ENCODE measurements at places on chromosomes 7 and 10.

DNA sequence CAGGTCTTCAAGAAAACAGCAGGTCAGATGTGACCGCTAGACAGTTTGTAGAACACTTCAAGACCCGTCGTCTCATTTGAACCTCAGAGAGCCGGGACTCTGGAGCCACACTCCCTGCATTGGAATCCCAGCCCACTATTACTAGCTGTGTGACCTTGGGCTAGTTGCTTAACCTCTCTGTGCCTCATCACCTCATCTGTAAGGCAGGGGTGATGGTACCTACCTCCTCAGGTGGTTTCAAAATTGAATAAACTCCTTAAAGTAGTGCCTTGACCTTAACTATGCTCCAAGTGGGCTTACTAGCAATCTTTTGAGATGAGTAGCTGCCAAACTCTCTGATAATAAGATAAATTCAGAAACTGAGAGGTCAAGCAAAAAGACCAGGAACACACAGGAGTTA is 43.8 kb downstream of the OGDH start:
- DNase-seq, result no peak

GRCh38 chr10:48459270-48460150 is 145.4 kb downstream of the ARHGAP22 start:
- no peak for DNase-seq

- no peak for DNase-seq
These were observed 169.6 kb downstream of the C7orf25 start for GRCh38 chr7:42742318-42742717.

DNA sequence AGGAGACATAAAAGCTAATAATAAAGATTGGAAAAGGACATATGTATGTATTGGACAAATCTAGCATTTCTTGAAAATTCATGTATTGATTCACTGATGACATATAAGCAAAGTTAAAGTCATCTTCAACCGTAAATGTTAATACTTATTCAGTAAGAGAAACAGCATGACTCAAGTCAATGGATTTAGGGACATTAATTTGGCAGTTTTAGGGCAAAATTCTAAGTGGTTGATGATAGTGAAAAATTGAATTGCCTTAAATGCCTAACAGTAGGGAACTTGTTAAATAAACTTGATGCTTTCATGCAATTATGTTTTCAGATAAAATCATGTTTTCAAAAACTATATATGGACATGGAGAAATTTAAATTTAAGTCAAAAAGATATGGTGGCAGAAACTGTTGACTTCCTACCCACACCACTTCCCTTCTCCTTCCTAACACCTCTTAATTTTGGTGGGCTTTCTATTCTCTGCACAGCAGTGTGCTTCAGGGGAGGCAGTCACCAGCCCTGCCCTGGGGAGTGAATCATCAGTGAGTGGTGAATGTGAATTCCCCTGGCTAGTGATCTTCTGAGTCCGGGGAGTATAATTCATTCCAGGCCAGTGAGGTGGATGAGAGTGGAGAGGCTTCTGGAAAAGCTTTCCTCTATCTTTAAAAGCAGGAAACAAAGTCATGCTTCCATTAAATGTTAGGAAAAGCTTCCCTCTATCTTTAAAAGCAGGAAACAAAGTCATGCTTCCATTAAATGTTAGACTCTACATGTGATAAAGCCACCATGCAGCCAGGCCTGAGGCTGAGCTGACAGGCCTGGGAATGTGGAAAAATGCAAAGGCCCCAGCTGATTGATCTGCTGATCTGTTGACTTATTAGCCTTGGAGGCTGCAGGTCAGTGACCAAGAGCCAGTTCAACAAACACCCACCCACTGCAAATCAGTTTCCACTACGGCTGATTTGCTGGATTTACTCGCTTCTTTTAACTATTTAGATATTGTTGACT is 25.2 kb upstream of the ITGB1 start:
- no peak for DNase-seq

- DNase-seq, result no peak
These were observed 15.6 kb downstream of the NACAD start for GRCh38 chr7:45073031-45073785.

GRCh38 chr10:50604049-50604640 is 19.6 kb downstream of the SGMS1 start:
- DNase-seq, result no peak

DNA sequence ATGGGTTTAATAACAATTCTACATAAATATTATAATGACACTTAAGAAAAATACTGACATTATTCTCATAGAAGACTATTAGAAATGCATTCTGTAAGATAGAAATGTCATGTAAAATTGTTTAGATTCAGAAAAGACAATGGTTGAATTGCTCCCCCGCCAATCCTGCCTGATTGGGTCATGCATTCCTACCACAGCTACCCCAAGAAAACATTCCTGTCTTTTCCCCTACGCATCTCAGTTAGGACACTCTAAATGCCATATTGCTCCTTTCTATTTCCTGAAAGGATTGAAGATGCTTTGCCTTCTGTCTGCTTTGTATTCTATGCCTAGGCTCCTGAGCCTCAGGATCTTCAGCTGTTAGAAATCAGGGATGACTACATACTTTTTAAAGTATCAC is 109.4 kb downstream of the DGKB start:
- DNase-seq, result no peak

DNA sequence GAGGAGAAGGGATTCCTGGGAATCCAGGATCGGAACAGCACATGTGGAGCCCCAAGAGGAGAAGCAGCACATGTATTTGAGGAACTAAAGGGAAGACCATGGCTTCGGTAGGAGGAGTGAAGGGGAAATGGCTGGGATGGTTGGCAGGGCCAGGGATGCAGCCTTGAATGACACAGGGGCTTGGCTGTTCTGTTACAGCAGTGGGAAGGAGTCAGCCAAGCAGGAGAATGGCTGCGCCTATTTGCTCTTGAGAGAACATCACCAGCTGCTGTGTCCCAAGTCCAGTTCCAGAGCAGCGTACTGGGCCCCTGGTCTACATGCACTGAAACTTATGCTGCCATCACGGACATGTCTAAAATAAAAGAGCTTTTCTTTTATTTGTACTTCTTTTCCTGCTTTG is 130.0 kb downstream of the PLPP4 start:
- DNase-seq, result no peak

DNA sequence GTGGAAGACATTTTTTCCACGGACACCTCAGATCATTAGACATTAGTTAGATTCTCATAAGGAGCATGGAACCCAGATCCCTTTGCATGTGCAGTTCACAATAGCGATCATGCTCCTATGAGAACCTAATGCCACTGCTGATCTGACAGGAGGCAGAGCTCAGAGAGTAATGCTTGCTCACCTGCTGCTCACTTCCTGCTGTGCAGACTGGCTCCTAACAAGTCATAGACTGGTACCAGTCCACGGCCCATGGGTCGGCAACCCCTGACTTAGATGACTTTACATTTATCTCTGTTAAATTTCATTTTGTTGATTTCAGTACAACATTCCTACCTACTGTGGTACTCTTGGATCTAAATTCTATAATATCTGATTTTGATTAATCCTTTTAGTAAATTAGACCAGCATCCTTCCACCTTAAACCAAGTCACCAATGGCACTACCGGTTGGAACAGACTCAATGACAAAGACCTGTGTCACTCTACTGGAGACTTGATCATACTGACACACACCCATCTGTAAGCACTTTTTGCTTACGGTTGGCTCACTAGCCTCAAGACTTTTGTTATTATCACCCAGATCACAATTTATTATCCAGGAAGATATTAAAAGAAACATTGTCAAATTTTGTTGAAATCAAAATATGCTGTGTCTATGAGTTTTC is 8.0 kb upstream of the CCDC71L start:
- no peak for DNase-seq

- no peak for DNase-seq
These were observed 55.8 kb downstream of the CDHR3 start for GRCh38 chr7:106018566-106019469.

- DNase-seq, result no peak
These were observed 36.6 kb upstream of the SRGN start for GRCh38 chr10:69051303-69051702.

DNA sequence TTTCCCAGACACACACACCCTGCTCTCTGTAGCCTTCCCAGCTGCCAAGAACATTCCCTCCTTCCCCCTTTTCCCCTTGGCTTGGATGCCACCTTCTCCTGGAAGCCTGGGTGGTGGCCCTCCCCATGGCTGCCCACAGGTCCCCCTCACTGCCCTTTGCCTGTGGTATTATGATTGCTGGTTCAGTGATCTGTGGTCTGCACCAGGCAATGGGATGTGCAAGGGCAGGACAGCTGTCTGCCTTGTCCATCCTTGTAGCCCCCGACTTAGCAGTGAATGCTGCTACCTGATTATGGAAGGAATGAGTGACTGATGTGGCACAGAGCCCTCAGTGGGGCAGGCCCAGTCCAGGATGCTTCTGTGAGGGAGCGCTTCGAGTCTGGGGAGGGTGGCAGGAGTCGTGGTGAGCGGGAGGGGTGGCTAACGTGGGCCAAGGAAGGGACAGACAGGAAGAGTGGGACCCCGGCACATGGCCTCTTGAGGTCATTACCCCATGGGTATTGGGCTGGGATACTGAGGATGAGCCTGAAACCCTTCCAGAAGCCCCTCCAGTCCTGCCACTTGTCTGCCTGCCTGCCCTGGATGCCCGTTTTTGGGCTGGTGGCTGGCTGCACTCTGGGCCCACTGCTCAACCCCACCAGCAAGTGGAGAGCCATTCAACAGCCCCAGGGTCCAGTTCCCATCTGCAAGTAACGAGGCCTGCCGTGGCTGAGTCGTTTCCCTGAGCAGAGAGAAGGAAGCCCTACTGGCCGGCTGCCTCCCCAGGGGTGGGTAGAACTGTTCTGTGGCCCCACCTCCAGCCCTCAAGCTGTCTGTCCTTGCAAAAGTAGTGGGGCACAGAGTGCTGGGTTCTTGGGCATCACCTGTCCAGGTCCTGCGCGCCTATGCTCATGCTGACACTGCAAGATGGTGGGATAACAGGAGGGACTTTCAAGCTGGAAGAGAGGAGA is 8.8 kb downstream of the CHST3 start:
- DNase-seq, result no peak

GRCh38 chr7:102321351-102322201 is 34.7 kb downstream of the SPDYE6 start:
- no peak for DNase-seq

- no peak for DNase-seq
These were observed 2.4 kb downstream of the TPST1 start for GRCh38 chr7:66207540-66207939.

DNA sequence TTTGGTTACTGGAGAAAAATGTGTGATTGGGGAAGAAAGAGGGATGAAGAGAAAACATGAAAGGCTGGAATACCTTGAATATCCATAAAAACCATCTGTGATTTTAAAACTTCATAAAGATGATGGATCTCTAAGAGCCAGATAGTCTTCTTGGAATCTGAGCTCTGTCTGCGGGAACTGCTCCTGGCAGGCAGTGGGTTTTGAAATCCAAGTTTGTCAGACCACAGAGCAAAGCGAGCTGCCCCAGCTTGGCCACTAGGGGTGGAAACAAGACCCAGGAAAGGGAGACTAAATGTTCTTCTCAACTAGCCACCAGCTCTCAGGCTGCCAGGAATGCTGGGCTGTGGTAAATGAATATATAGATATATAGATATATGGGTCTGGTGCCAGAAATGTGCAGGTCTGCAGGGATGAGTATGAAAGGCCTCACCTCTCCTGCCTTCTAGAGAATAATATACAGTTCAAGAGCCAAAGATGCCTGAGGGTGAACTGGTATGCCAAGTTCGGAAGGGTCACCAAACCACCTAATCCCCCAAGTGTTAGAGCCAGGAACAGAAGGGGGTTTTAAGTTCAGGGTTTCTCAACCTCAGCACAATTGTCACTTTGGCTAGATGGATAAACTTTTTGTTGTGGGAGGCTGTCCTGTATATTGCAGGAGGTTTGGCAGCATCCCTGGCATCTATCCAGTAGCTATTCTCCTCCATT is 208.8 kb downstream of the KCNMA1 start:
- DNase-seq, result no peak

GRCh38 chr7:17183630-17184328 is 114.7 kb upstream of the AHR start:
- no peak for DNase-seq
